Tibial nerve (tissue), 4 donors: ENCODE measurements at places on chromosomes 1 and 21. TPM values are rescaled to one million over a fixed set of nuclear protein-coding genes. Genes with fewer than 3 reads are reported as not detected.
A peak's percentile ranks its signal among the peaks of the same experiment; 100 is the strongest.

FCRLA gene
- total RNA-seq = not detected

- no peak for DNase-seq
Measured at GRCh38 chr1:64814427-64814826, 69.6 kb downstream of the RAVER2 start.

DNA sequence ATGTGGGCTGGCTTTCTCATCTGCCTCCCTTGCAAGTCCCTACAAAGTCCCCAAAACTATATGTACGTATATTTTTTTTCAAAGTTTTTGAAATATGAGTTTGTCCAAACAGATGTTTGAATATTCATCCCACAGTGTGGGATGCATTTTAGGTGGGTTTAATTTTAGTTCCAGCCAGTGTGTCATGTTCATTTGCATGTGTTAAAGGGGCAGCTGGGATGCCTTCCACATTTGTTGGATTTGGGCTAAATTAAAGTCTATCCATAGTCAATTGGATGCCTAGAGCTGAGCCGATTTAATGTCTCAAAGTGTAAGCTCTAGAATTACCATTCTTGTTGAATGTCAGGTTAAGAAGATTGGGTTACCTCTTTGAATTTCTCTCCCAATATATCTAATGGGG, 139.2 kb downstream of the GALNT2 start:
- DNase-seq = no peak

GRCh38 chr1:201348211-201348566, 29.3 kb downstream of the TNNT2 start:
- DNase-seq = no peak

DNA sequence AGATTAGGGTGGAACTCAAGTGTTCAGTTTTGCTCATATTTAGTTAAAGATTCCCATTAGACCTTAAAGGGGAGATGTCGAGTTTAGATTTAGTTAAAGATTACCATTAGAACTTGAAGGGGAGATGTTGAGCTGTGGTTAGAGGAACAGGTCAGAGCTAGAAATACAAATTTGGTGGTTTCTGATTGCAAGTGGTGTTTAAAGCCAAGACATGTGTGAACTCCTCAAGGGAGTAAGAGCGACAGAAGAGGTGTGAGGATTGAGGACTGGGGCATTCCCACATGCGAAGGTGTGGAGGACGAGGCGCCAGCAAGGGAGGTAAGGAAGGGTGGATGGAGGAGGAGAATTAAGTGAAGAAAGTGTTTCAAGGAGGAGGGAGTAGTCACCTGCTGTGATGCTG, 168.6 kb downstream of the IER5 start:
- no peak for DNase-seq

- DNase-seq = no peak
Measured at GRCh38 chr1:26575348-26575747, 45.8 kb downstream of the RPS6KA1 start.

- DNase-seq = no peak
Measured at GRCh38 chr1:230050973-230051735, 15.9 kb upstream of the GALNT2 start.

DNA sequence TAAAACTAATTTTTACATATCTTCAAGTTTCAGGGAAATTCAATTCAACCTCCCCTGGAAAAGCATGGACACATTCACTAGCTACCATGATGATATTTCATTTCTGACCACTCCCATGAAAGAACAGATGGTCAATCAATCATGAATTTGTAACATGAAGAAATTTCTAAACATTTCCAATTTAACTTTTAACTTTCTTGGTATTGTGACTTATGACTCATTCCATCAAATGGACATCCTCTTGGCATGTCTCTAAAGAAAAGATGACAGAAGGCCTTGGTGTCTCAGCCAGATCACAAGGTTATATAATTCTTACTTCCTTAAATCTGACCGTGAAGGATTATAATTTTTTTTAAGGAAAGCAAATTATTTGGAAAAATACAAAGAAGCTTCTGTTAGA, 10.5 kb upstream of the MCOLN3 start:
- no peak for DNase-seq

DNA sequence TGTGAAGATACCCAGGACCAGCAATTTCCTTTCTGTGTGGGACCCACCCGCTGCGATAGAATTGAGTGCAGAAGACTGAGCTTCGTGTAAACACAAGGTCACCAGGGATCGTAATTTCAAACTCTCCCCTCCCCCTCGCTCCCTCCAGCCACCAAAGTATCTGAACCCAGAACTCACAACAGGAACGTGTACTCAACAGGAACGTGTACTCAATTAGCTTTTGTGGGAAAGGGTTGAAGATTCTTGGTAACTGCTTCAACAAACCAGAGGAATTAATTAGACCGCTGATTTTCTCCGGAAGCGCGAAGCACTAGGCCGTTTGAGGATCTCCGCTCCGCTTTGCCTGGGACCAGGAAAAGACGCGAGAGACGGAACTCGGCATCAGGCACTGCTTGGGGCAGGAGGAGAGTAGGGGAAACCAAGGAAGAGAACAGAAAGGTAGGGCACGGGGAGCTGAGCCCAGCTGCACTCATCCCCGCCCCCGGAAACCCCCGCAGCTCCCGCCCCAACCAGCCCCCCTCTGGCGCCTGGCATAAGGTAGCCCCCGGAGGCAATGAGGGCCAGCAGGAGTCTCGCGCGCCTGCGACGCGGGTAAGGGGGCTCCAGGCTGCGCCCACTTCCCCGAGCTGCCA, 453 bp downstream of the DRAM2 start:
- DNase-seq = peak; percentile 36

DNA sequence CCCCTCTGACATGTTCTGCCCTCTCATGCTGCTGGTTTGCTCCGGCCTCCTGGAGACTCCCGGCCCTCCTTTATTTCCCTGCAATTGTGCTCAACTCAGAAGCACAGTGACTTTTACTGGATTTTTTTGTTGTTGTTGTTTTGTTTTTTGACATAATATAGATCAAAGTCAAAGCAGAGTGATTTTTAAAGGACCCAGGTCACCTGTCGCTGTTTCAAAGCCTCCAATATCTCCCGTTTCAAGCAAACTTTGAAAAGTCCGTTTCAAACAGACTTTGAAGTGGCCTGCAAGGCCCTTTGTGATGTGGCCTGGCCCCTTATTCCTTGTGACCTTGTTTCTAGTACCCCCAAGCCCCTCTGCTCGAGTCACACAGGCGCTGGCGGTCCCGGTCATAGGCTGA, 58.1 kb downstream of the TBCE start:
- no peak for DNase-seq

GRCh38 chr1:166902279-166902678, 26.2 kb upstream of the TADA1 start:
- DNase-seq = no peak

FCN3 gene
- 3.7 TPM for total RNA-seq

MSH4 gene
- total RNA-seq = 0.44 TPM

GBP6 gene
- total RNA-seq = not detected

DNA sequence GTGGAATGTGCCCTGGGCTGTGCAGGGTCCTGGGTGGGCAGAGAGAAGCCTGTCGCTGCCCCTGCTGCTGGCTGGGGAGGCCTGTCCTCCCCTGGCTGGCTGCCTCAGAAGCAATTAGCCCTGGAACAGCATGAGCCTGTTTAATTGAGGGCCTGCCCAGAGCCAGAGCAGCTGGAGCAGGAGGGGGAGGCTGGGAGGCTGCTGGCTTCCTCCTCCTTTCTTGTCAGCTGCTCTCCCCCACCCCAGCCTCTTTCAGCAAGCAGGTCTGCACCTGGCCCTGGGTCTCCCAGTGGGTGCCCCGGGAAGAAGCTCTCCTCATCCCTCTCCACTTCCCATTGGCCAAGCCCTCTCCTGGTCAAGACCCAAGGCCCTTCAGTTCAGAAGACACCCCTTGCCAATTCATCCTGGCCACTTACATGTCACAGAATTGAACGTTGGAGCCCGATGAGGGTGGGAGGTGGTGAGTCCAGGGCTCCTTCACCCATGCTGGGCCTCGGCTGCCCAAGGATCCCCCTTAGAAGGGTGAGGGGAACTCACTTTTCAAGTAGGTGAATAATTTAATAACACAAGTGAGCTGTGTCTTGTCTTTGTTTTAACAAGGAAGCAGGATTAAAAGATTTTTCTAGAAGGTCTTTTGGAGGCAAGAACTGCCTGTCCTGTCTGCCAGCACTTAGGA, 13.2 kb downstream of the AMPD2 start:
- peak; percentile 18 for DNase-seq

S1PR1 gene
- 101 TPM for total RNA-seq

- no peak for DNase-seq
Measured at GRCh38 chr1:112998592-112999235, 42.7 kb upstream of the SLC16A1 start.

DNA sequence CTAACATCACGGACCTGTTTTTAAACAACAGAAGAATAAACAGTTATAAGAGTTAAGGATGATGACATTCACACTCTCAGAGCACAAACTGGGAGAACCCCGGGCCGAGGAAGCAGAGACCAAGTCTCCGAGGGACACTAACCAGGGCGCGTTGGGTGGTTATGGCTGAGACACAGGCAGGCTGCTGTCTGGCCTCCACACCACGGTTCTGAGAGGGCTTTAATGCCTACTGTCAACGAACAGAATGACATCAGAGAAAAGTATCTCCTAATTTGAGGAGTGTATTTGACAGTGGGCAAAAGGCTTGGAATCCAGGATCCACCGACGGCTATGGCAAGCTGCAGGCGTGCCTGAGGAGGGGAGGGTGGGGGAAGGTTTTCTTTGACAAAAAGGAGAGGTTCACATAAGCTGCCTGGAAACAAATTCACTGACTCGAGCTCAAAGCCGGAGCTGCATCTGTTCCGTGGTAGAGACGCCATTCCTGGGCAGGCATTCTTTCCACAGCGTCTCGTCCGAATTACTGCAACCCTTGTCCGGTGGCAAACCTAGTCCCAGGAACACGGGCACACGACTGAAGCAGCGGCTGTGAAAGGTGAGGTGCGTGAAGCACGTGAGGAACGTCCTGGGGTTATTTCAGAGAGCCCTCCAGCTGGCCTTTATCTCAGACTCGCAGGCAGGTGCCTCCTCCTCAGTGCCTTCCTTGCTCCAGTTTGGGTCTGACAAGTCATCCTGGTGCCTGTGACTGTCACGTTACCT, 9.4 kb downstream of the POFUT2 start:
- no peak for DNase-seq

DNA sequence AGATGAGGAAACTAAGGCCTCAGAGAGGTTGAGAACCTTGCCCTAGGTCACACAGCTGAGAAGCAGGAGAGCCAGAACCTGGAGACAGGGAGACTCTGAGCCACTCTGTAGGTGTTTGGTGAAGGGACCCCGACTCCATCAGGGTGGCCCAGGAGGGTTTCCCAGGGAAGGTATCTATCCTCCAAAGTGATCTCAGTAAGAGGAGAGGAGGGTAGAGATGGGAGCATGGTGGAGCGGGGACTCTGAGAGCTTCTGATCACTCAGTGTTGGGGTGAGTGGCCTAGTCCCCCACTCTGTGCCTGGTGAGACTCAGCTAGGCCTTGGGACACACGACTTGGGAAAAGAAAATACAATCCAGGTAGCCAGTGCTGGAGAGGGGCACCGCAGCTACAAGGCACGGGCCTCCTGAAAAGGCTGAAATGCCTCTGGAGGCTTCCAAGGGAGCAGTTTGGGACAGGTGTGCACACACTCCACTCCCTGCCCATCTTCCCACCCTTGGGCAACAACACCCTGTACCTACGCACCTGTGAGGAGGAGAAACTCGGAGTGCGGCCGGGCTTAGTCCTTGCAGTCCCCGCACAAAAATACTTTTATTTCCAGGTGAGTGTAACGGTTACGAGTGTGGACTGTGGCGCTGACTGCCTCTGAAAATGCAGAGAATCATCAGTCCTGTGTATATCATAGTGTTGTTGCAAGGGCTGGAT, 80.8 kb downstream of the CAMK2N1 start:
- DNase-seq = no peak

DNA sequence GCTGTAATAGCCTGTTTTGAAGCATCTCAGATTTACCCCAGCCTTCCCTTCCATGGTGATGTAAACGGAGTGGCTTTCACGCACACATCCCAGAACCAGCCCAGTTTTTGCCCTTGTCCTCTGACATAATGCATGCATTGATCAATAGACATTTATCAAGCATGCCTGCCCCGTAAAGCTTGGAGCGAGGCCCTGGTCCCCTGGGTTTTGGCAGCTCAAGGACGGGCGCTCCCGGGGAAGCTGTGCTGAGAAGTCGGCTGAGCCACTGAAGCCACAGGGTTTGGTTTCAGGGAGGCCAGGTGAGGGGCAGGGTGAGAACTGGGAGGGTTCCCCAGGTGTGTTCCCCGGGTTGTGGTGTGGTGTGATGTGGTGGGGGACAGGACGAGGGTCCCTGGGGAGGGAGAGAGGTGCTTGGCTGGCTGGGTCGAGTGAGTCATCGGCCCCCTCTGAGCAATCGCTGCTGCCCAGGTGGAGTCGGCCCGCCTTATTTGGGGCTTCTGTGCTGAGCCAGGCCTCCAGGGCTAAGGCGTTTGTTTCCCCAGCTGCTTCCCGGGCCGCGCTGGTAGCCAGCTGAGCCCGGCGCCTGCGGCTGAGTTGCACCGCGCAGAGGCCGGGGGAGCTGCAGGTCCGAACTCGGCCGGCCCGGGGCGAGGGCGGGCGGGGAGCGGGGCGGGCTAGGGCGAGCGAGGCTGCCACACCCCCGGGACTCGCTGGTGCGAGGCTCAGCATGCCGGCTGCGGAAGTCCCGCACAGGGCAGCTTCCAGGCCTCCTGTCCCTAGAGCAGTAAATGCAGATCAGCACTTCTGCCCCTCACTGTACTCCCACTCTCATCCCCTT, 23.6 kb downstream of the ATP2B4 start:
- DNase-seq = no peak

GRCh38 chr1:27626031-27626935, 8.7 kb downstream of the FGR start:
- DNase-seq = no peak

PCP4 gene
- total RNA-seq = 13.5 TPM
